ENCODE measurements at places on chromosomes 6 and 20.

DNA sequence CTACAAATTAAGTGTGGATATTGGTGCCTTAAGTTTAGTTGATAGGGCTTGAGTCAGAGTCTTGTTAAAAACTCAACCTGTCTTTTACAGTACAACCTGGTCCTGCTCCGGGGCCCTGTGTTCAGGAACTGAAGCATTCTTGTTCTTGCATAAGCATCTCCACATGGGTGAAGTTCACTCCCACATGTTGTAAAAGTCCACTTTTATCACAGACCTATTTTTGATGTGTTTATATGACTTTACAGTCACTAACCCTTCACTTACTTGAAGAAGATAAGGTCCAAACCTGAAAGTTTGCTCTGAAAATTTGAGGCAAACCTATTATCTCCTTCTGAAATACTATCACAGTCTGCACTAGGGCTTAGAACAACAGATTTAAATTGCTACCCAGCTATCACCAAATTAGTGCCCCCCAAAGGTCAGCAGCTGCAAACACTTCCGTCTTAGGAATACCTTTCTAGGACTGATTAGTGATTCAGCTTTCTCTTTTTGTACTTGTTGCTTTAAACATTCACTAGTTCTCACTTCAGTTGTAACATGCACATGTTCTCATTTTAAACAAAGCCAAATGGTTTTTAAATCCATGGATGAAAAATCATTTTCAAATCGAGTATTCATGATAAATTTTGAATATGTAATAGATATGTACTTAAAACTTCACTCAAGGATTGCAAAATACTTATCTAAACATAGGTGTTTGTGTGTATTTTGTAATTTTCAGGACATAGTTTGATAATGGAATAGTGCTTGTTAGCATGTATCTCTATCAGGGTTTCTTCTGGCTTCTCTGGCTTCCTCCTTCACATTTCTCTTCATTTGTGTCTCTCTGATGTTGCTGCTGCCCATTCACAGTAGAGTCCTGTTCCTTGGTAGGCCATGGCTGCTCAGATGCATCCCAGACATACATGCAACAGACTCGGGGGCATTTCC lies 469.8 kb upstream of the SOX4 start:
- no peak for DNase-seq

DNA sequence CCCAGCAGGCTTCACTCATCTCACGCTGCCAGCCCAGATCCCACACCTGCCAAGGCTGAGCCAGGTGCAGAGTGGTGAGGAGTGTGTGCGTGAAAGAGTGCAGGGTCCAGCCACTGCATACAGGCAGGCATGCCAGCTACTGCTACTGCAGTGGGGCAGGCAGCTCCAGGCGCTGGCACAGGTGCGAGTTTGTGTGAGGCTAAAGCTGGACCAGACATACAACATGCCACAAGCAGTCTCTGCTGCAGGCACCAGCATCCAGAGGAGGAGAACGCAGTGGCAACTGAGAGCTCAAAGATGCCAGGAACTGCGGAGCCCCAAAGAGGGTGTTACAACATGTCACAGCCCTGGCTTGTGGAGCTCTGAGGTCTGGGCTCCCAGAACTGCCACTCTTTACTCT lies 149.8 kb downstream of the EYS start:
- peak; percentile 34 for DNase-seq

- DNase-seq, result no peak
Measured at GRCh38 chr20:4159765-4160490, 144.6 kb upstream of the RNF24 start.

DNA sequence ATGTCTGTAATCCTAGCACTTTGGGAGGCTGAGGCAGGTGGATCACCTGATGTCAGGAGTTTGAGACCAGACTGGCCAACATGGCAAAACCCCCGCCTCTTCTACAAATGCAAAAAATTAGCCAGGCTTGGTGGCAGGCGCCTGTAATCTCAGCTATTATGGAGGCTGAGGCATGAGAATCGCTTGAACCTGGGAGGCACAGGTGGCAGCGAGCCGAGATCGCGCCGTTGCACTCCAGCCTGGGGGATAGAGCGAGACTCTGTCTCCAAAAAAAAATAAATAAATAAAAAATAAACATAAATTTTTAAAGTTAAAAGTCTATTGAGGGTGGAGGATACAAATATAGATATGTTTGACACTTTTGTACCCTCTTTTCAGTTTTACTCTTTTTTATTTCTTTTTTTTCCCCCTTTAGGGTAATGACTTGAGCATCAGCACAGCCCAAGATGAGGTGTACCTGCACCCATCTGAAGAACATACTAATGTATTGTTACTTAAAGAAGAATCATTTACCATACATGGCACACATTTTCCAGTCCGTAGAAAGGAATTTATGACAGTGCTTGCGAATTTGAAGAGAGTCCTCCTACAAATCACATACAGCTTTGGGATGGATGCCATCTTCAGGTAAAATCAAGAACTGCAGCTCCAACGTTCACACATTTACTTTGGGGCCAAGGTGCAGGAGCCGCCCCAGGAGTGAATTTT lies 368.9 kb downstream of the LAMA2 start:
- peak; percentile 9 for DNase-seq

DNA sequence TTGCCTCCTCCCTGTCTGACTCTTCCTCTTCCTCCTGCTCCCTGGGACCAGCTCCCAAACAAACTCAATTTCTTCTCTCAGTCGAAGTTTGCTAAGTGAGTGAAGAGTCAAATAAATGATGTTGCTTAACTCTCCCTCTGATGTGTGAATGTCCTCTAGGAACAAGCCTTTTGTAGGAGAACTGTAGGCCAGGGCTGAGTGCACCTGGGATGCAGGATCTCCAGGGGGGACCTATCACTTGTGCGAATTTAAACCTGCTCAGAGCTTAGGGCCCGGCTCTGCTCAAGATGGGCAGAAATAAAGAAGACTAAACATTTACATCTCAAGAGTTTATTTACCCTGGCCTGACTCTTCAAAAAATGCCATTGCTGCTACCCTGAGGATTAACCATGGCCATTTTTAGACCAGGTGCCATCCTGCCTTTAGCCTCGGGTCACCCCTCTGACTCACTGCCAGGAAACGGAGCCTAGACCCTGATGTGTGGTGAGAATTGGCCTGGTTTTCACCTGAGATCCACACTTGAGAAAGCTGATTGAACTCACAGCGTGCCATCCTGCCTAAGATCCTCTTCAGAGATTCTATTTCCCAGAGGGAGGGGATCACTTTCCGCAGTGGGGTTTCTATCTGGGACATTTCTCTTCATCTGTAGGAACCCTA lies 63.6 kb upstream of the CD93 start:
- no peak for DNase-seq

DNA sequence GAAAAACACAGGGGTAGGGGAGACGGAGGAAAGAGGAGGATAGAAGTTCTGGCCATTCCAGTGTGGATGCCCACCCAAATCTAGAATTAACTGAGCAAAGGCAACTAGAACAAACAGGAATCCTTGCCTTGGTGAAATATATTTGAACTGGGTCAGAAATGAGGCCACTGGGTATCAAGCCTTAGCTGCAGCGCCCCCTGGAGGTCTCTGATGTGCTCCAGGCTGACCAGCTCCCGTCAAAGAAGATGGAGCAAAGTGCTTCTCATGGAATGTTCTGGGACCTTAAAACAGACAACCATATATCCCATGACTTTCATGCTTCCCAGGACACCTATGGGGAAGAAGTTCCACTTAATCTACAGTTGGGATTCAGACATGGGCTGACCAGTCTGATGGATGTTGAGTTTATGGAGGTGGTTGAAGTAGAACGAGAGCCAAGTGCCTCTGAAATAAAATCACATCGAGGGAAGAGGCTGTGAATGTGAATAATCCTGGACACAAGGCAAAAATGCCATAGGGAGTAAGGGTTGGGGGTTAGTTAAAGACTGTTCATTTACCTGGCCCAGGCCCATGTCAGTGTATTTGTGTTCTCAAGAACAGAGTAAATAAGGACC lies 50.4 kb downstream of the HLA-DPB1 start:
- peak; percentile 14 for DNase-seq

GRCh38 chr6:135535989-135536414 lies 38.5 kb upstream of the AHI1 start:
- DNase-seq, result peak; percentile 58

DNA sequence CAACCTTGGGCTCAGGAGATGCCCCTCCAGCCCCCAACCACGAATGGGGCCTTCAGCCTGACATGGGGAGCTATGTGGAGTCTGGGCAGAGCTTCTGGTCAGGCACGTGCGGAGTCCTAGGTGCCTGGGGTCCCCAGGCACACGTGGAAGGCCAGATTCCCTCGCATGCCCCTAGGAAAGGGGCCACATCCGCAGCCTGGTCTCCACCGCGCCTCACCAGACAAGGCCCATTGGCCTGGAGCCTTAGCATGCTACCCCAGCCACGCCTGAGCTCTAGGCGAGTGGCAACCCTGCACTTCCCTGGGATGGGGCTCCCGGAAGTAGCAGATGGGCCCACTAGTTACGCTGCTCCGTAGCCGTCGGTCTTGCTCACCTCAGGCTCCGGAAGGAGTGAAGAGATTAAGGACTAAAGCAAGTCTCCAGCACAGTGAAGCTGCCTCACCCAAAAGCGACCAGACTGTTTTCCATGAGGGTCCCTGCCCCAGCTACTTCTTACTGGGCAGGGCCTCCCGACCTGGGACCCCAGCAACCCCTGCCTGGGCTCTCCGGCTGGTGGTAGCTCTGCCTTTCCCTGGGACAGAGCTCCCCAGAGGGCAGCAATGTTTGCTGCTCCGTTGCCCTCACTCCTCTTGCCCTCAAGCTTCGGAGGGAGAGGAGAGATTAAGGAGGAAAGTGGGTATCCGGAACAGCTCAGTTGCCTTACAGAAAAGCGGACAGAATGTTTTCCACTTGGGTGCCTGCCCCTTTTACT lies 93.2 kb upstream of the IMPG1 start:
- no peak for DNase-seq

DNA sequence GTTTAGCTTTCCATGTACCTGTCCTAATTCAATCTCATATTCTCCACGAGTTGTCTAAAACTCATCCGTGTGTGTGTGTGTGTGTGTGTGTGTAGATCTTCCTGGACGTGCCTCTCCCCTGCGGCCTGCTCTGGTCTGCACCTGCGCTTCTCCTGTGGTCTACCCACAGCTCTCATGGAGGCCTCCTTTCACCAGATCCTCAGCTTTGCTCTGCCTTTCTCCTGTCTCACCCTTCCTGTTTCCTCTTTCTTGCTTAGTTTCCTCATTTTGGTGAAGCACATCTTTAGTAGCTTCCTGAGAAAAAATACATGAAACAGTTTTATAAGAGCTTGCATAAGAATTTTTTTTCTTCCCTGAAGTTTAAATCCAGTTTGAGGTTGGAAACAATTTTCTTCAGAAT lies 18.1 kb downstream of the SLX4IP start:
- no peak for DNase-seq

- no peak for DNase-seq
Measured at GRCh38 chr6:20891161-20891560, 356.9 kb downstream of the CDKAL1 start.

DNA sequence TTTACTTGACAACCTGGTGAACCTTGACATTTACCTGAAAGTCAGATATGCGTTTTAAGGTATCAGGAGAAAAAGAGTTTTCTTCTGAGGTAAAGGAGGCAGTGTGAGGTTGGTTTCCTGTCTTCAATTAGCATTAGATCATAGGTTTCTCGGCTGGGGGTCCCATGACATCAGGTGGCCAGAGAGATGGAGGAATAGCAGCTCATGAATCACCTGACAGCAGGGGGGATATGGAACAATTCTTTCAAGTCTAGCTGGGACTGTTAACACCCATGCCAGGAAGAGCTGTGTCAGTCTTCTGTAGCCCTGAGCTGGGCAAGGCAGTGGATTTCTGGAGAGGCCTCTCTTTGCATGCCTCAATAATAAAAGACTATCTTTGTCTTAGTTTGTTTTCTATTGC lies 108.0 kb upstream of the TMEM170B start:
- DNase-seq, result no peak

DNA sequence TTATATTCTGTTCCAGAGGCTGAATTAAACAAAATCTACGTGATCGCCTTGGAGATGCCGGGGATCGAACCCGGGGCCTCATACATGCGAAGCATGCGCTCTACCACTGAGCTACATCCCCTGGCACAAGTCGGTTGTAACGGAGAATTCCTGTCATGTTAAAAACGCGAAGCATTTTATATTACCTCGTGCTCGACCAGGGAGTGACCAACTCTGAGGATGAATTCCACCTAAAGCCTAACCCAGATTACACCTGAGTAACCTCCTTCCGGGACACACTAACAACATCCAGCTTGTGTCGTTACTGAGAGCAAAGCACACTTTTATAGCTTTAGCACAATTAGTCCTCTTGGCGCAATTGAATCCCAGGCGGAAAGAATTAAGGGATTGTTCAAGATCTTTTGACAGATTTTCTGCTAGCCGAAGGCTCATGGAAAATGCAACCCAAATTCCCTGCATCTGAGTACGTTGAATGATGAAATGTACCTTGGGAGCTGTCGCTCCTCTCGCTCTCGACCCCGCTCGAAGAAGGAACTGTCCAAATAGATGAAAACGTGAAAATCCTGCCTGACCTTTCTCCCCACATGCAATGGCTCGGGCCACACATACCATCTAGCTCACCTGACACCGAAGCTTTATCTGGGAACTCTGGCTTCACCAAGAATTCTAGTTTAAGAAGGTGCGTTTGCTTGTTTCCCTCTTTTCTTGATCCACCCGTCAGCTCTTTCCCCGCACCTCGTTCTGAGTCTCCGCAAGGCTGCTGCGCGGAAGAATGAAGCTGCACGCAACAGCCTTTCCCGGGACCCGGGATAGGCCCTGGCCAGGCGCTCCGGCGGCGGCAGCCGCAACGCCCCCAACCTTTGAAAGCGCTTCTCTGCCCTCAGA lies 148.3 kb downstream of the GPX5 start:
- peak; percentile 45 for DNase-seq

GRCh38 chr6:160929831-160930230 lies 61.7 kb upstream of the MAP3K4 start:
- DNase-seq, result no peak

DNA sequence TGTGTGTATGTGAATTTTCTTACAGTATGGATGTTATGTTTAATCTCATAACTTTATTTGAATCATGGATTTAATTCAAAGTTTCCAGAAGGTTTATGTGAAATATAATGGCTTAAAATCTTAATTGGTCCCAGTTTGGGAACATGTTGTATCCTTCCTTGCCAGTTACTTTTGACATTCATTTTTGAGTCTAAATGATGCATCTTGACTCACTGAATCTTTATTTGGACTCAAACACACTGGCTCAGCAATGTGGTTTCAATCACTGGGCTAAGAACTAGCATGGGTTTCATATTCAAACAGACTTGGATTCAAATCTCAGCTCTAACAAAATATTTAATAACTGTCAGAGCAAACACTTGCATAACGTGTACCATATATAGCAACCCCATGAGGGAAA lies 25.9 kb upstream of the TFAP2B start:
- DNase-seq, result no peak

DNA sequence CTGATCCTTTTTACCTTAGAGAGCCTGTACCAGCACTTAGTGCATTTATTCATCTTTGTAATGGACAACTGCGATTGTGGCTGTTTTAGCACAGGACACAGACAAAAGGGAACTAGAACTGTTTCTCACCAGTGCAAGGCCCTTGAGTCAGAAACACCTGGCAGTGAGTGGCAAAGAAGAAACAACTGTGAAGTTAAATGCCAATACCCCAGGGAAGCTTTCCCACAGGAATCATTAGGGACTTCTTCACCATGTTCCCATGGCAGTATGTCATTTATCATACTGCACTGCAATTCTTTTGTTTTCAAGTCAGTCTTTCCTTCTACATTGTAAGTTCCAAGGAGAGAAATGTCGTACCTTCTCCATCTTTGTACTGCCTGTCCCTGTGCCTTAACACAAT lies 28.6 kb upstream of the CDYL start:
- no peak for DNase-seq
